ENCODE measurements at places on chromosomes 4 and X. TPM values are rescaled to one million over a fixed set of nuclear protein-coding genes. Genes with fewer than 3 reads are reported as not detected.

The PAGE5 gene
- not detected for total RNA-seq

The ZAR1 gene
- not detected for total RNA-seq

The TACR3 gene
- total RNA-seq, result not detected

The UPF3B gene
- 10.7 TPM for total RNA-seq

DNA sequence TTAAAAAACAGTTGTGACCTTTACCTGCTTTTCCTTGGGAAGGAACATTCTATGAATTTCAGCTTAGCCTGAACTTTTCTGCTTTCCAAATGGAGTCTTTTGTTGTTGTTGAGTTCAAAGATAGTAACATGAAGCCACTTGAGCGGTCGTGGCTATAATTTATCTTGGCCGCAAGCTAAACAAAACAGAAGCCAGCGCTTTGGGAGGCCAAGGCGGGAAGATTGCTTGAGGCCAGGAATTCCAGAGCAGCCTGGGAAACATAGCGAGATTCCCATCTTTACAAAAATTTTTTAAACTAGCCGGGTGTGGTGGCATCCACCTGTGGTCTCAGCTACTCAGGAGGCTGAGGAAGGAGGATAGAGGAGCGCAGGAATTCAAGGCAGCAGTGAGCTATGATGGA is 29.9 kb downstream of the TKTL1 start:
- no peak for DNase-seq

GRCh38 chrX:154050113-154050495 is 30.4 kb upstream of the IRAK1 start:
- peak; percentile 56 for DNase-seq

DNA sequence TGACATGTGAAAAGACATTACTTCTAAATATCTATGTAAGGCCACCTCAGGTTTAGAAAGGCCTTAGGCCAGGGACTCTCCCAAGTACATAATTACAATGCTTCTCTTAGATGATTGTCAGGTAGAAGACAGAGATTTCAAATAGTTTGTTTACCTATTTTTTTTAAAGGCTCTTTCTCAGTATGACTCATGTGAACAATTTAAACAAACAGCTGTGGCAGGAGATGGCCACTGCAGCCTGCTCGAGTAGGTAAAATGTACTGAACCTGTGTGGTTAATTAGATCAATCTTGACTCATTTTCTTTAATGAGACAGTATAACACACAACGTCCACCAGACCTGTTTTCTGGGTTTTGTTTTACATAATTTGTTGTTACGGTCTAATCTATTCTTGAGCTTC is 50.2 kb downstream of the LEF1 start:
- DNase-seq, result no peak

DNA sequence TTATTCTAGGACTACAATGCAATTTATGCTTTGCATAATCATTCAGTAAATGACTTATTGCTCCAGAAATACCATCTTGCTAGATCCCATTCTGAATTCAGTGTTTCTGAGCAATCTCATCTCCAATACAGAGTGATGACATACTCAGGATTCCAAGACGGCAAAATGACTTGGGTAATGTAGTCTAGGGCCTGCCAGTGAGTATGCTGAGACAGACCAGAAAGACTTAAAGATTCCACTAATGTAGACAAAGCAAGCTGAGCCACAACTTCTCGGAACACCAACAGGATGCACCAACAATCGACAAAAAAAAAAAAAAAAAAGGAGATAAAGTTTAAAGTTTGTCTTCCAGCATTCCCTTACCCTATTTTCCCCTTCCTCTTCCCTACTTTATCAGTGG is 919 bp upstream of the SEC24B start:
- DNase-seq, result no peak

DNA sequence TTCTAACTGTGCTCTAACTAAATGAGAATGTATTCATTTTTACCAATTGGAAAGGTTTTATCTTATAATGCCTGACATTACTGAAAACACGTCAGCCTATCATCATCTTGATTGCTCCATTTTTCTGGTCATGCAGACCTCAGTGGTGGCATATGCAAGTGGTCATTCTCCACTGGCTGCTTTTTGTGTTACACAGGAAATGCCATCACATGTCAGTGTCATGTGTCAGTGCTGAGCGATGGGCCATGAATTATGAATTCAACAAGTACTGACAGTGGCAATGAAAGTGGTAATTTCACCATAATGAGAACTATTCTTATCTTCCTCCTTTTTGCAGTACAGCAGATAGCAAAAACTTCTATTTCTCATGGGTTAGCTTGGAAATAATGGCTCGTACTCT is 190.5 kb downstream of the PACRGL start:
- DNase-seq, result no peak

DNA sequence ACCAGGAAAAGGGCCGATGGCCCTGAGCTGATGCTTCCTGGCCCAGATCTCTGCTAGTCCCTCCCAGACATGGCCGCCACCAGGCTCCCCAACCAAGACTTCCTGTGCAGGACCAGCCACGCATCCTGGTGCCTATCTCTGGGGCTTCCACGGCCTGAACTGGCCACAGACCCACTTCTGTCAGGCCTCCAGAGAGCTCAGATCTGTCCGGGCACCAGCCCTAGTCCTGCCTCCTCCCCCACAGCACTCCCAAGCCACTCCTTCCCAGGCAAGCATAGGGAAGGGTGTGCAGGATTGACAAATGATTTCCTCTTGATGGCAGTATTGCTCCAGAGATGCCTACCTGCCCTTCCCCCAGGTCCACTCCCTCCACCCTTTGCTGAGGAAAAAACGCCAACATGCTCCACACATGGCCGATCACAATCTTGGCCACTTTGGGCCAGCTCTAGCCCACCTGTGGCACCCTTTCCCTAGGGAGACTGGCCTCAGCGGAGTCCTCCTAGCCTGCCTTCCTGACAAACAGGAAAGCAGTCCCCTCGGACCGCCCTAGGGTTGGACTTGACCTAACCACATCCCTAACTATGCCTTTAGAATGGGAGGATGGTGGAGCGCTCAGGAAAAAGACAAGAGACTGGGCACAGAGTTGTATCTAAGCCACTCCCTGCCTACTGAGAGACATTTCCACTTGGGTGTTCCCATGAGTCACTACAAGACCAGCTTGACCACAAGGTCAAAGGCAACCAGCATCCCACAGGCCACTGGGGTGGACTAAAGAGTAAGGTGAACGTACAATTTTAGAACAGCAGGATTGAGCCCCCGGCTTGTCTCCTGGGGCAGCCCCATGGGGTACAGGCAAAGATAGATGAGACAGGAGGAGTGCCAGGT is 277.5 kb upstream of the AGTR2 start:
- DNase-seq, result peak; percentile 80
